ENCODE measurements at places on chromosomes 11 and 22.

- no peak for DNase-seq
Measured at GRCh38 chr22:32971276-32971675, 86.9 kb downstream of the SYN3 start.

DNA sequence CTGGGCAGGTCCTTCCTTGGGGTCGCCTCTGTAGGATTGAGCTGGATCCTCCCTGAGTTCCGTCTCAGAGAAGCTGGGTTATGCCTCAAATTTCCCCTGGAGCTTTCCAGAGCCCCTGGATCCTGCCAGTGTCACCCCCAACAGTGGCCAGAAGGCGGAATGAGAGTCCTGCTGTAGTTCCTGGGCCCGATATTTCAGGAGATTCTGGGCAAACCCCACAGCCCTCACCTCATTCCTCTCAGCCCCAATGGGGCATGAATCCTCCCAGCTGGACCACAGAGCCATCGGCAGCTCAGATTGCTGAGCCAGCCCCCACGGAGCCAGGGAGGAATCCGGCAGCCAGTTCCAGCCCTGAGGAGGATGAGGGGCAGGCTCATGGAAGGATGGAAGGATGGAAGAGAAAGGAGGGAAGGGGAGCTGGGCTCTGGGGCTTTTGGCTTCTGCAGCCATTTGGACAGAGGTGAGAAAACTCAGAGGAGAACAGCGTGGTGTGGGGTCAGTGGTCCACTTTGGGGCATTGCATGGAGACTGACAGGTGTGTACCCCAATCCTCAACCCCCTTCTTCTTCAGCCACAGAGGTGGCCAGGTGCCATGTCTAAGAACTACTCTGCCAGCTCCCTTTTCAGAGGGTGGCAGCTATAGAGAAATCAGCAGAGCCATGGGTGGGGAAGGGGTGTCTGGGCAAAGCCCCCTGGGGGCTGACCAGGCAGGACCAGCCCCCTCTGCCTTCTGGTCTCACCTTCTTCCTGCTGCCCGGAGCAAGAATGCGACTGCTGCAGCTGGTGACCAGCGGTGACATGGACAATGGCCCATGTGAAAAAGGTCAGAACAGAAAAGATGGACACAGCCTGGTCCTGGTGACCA lies 867.6 kb downstream of the TBC1D22A start:
- DNase-seq: no peak

DNA sequence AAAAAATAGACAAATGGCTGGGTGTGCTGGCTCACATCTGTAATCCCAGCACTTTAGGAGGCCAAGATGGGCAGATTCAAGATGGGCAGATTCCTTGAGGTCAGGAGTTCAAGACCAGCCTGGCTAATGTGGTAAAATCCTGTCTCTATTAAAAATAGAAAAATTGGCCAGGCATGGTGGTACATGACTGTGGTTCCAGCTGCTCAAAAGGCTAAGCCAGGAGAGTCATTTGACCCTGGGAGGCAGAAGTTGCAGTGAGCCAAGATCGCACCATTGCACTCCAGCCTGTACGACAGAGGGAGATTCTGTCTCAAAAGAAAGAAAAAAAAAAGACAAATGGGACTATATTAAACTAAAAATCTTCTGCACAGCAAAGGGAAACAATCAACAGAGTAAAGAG lies 55.4 kb downstream of the USP35 start:
- no peak for DNase-seq

DNA sequence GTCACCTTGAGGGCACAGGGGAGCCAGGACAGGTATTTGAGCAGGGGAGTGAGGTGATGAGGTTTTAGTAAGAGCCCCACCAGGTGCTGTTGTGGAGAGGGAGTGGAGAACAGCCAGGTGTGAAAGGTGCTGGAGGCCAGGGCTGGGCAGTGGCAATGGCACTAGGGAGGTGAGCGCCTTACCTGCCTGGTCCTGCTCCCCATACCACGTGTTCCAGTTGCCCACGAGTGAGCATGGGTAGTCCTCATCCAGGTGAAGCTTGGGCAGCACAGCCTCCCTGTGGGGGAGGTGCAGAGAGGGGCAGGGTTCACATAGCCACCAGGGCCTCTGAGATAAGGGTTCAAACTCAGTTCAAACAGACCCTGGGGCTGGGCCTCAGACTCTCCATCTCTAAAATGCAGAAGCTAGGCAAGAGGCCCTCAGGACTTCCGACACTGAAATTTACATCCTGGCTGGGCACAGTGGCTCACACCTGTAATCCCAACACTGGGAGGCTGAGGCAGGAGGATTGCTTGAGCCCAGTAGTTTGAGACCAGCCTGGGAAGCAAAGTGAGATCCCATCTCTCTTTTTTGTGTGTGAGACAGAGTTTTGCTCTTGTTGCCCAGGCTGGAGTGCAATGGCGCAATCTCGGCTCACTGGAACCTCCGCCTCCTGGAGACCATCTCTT lies 11.8 kb downstream of the NIPSNAP1 start:
- DNase-seq: no peak

DNA sequence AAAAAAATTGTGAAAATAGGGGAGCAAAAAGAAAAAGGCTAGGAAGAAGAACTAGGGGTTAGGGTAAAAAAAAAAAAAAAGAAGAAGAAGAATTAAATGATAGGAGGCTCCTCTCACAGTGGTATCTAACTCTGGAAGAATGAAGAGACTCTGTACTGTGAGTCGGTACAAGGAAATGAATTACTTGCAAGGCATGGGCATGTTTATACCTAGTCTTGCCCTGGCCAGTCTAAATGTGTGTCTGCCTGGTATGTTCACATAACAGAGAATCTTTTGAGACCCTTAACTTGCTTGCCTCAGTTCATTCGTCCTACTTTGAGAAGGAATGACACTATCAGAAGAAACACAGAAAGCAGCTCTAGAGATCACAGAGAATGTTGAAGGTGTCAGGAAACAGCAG lies 159.6 kb downstream of the SWAP70 start:
- peak; percentile 28 for DNase-seq

- no peak for DNase-seq
Measured at GRCh38 chr22:37169406-37169805, 18.6 kb downstream of the C1QTNF6 start.

DNA sequence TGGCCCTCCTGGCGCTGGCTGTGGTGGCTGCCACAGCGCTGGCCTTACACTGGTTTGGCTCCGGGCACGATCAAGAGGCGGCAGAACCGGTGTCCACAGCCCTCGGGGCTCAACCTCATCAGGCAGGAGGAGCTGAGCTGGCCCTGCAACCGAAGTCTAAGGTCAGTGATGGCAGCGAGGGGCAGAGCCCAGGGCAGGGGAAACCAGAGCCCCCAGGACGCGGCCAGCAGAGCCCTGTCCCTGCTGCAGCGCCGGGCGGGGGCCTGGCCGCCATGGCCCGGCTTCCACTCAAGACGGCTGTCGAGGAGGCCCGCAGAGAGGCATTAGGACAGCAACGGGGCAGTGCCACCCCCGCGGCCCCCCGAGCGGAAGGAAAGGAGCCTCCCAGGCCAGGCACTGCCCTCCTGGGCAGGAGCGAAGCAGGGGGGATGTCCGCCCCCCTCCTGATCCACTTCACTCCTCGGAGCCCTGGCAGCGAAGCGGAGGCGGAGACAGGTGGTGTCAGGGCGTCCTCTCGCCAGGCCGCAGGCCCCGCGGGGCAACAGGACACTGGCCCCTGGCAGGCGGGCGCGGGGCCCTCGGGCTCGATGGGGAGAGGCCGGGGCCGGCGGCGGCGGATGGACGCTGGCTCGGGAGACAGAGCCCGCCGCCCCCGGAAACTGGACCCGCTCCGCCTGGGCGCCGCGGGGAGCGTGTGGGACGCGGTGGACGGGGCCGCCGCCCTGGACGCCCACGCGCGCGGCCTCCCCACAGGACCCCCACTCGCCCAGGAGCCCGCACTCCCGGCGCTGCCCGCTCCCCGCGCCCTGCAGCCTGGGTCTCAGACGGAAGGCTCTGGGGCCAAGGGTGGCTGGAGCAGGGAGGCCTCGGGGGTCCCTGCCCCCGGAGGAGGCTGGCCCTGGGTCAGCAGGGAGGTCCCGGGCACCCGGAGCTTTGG lies 895 bp downstream of the KLHDC7B start:
- no peak for DNase-seq

- no peak for DNase-seq
Measured at GRCh38 chr11:118142081-118142480, 10.5 kb downstream of the SCN4B start.

- DNase-seq: peak; percentile 95
Measured at GRCh38 chr22:39013942-39014722, at the start of gene APOBEC3C. Gene APOBEC3C, plus strand, starts transcription at chr22:39014257. Its CDS starts 106 bp downstream, at chr22:39014363.

DNA sequence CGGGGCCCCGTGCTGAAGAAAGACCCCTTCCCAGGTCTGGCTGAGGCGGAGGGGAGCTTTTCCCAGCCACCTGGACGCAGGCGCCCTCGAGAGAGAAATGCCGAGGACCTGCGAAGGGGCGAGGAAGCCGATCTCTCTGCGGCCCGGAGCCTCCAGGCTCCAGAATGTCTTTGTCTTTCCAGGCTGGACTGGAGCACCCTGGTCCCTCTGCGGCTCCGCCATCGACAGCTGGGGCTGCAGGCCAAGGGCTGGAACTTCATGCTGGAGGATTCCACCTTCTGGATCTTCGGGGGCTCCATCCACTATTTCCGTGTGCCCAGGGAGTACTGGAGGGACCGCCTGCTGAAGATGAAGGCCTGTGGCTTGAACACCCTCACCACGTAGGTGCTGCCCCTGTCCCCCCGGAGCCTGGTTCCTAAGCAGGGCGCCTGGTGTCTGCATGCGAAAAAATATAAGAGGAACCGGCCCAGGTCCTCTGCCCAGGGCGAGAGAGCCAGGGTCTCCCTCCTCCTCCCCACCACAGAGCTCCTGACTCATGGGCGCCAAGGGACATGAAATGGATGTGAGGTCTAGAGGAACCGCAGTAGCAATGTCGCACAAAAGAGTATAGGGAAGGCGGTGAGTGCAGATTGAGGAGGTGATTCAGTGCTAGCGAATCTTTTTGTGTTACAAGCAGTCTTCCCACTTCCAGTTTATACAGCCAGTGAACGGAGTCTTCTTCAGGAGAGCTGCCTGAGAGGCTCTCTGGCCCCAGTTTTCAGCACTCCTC lies 11.0 kb downstream of the GLB1L2 start:
- DNase-seq: no peak

DNA sequence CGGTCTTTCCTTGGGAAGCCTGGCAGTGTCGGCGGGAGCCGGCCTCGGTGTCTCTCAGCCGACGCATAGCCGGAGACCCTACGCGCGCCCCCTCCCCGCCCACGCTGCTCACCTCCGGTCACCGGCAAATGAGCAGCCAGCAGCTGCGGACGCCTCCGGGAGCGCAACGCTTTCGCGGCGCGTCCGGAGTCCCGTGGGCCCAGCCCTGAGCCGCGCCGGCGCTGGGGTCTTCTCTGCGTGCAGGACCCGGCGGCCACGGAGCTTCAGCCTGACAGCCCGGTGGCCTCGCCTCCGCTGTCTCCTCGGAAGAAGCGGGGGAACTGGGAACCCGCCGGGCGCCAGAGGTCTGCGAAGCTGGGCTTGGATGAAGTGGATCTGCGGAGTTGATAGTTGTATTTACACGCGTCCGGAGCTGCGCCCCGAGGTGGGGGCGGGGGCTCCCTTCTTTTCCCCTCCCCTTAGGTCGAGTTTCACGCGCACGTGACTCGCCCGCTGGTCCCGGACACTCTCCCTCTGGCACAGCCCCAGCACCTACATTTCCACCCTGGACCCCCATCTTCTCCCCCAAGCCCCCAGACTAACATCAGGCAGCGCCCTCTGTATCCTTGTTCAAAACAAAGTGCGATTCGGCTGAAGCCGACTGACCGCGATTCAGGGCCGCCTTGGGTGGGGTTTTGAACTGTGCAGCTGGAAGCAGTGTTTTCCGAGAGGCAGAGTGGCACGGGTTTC lies at the start of gene SLC43A1:
TSS of gene SLC43A1 (minus strand) at position 371 of the 729 bp plus-strand sequence. CDS start 1,591 bp downstream, outside the sequence.
- peak; percentile 83 for DNase-seq

GRCh38 chr11:70783356-70783755 lies 385.0 kb downstream of the CTTN start:
- DNase-seq: no peak

- no peak for DNase-seq
Measured at GRCh38 chr11:109960831-109961230, 132.4 kb upstream of the ZC3H12C start.

DNA sequence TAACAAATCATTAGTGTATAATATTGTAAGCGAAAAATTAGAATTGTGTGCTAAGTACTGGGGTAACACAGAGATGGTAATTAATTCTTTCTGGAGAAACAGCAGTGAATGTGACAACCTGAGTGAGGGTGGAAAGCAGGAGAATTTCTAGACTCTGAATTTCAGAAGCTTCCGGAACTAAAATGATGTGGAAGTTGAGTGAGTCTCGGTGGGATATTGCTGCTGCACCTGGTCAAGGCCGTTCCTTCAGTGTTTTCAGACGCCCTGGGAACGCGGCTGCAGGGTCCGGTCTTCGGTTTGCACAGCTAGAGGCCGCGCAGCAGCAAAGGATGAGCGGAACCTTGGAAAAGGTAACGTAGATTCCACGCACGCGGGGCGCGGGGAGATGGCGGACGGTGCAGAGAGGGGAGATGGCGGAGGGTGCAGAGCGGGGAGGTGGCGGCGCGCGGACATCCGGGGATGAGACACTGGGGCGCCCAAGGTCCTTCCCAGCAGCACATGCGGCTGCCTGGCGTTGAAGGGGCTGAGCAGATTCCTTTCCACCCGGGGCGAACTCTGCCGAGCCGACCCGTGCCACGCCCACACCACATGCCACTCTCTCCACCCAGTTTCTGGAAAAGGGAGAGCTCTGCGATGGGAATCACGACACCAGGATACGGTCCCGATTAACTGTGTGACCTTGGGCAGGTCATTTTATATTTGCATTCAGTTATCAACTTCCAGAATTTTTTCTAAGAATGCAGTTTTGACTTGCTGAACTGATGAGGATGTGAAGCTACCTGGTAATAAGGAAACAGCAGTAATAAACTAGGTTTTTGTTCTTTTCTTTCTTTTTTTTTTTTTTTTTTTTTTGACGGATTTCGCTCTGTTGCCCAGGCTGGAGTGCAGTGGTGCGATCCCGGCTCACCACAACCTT lies at the start of gene MRPL48:
TSS of gene MRPL48 (plus strand) at position 232 of the 916 bp plus-strand sequence. CDS start at position 330, 98 bp downstream.
- DNase-seq: peak; percentile 96

DNA sequence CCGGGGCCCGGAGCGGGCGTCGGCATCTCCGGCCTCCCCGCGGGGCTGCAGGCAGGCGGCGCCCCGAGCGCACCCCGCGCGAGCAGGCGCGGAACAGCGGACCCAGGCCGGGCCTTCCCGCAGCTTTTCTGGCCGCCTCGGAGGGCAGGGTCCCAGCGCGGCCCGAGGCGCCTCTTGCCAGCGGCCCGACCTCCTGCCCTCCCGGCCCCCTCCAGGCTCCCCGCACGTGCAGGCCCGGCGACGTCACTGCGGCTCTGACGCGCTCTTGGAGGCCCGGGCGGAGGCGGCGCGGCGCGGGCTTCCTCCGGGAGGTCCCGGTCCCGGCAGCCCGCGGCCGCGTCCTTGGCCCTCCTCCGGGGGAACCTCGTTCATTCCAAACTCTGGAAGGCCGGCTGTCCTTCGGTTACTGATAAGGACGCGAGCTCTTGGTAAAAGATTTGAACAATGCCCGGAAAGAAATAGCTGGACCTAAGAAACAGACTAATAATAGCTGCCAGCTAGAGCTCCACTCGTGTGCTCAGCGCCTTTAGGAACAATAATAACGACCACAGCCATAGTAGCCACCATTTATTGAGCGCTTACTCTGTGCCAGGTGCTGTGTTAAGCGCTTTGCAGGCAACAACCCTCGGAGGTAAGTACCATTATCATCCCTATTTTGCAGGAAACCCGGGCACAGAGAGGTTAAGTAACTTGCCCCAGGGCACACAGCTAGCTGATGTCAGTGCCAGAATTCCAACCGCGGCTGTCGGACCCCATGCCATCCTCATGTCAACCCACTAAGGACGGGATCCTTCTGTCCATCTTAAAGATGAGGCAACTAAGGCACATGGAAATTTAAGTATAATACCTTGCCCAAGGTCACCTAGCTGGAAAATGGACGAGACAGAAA lies 39.1 kb upstream of the CREB3L1 start:
- peak; percentile 90 for DNase-seq

GRCh38 chr11:299081-299891 lies at the start of gene IFITM5:
Gene IFITM5, minus strand, starts transcription at chr11:299526. Its CDS starts 36 bp downstream, at chr11:299490.
- DNase-seq: no peak

Measured in activated CD4-positive, alpha-beta T cell treated with anti-CD3 and anti-CD28 coated beads, Interleukin-2, amount 10 ng/mL, durations not matched to agents 24 days and 14 days (primary cell).